Activated CD4-positive, alpha-beta T cell treated with anti-CD3 and anti-CD28 coated beads, Interleukin-2, amount 50 U/mL, for 4 hours (primary cell): ENCODE measurements at places on chromosomes 1 and 21.

DNA sequence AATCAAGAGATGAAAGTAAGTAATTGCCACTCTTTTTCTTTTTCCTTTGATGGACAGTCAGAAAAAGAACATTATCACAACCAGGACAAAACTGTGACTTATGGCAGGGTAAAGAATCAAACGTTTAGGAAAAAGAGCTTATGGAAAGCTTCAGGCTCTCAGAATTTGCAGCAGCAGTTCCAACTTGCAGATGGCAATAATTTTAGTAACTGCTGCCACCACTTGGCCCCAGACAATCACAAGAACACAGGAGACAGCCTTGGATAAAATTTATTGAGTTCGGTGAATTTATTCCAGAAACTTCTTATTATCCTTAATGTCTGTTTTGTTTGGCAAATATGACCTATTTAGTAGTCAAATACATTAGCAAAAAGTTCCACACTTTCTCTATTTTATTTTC, 804.4 kb downstream of the BRINP3 start:
- DNase-seq, result no peak

- DNase-seq, result no peak
Measured at GRCh38 chr1:234862944-234863515, 253.1 kb upstream of the IRF2BP2 start.

DNA sequence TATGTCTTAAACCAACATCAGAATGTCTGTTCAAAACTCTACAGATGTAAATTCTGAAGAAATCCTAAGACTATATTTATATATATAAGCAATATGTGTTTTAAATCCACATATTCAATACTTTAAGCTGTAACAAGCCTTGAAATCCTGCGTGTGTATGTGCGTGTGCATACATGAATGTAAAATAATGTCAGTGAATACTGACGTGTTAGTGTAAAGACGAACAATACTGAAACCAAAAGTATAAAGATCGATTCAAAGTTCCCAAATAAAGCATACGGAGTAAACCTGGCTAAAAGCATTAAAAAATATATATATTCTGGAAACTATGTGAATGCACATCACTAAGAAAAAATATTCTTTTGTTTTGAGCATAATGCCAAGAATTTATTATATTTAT, 668.6 kb upstream of the NCAM2 start:
- no peak for DNase-seq

DNA sequence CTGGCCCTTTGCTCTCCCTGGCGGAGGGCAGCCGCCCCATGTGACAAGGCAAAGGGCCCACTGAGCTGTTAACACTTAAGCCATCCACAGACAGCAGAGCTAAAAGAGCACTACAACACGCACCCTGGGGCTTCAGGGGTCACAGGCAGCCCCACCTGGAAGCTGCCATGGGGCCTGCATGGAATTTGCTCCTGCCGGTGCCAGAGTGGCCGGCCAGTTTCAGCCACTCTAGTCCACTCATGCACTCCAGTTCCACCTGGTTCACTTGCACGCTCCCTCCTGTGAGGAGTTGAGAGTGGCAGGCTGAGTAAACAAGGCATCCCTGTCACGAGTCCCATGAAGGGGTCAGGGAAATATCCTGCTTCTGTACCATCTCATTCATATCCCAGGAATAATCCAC, 55.3 kb downstream of the RIMS3 start:
- DNase-seq, result no peak

DNA sequence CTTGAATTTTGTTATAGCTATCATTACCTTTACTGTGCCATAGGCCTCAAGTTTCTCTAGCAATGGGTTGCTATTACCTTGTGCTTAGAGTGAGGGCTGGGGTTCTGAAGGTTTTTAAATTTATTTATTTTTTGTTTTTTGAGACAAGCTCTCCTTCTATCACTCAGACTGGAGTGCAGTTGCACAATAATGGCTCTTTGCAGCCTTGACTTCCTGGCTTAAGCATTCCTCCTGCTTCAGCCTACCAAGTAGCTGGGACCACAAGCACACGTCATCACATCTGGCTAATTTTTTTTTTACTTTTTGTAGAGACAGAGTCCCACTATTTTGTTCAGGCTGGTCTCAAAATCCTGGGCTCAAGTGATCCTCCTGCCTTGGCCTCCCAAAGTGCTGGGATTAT, 41.5 kb downstream of the SNX27 start:
- DNase-seq, result no peak
